ENCODE measurements at places on chromosomes 7 and 10.

- DNase-seq: no peak
Observed at GRCh38 chr7:30322271-30323005, 38.0 kb downstream of the ZNRF2 start.

DNA sequence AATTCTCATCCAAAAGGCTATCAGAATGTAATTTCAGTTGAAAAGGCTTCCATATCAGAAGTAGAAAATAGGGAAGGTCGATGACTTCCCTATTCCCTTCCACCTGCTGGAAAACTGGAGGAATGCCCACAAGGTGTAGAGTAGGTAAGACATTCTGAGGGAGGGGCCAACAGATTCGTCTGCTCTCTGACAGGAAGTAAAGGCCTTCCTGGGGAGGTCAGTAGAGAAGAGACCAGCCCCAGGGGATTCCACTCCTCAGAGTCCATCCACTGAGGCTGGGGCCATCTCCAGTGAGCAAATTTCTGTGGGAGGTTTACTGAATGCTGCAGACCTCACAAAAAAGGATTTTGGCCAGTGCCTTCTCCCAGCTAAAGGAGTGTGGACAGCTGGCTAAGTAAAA lies 19.5 kb downstream of the NPSR1 start:
- no peak for DNase-seq

GRCh38 chr10:69285699-69286098 lies 7.4 kb downstream of the HK1 start:
- no peak for DNase-seq

DNA sequence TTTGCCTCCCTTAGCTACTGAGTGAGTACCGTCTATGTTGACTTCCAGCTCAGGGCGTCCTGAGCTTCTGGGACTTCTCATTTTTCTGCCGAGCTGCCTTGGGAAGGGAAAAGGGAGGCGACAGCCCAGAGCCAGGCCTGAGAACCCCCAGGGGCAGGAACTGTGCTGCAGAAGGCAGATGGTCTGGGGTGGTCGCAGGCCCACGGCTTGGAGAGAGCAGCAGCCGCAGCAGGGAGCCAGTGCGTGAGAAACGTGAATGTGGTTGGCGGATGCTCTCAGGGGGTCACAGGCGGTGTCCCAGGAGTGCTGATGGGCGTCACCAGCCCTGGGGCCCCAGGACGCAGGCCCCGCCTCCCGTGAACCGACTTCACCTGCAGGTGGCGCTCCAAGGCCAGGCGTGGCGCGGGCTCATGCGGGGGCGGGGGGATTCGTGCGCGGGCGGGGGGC lies 9.2 kb upstream of the PWWP2B start:
- DNase-seq: peak; percentile 53

GRCh38 chr7:131346885-131347592 lies 19.4 kb downstream of the MKLN1 start:
- DNase-seq: no peak

- no peak for DNase-seq
Observed at GRCh38 chr7:151361193-151361959, 19.8 kb downstream of the NUB1 start.

- no peak for DNase-seq
Observed at GRCh38 chr10:44827431-44828006, 83.6 kb upstream of the TMEM72 start.

DNA sequence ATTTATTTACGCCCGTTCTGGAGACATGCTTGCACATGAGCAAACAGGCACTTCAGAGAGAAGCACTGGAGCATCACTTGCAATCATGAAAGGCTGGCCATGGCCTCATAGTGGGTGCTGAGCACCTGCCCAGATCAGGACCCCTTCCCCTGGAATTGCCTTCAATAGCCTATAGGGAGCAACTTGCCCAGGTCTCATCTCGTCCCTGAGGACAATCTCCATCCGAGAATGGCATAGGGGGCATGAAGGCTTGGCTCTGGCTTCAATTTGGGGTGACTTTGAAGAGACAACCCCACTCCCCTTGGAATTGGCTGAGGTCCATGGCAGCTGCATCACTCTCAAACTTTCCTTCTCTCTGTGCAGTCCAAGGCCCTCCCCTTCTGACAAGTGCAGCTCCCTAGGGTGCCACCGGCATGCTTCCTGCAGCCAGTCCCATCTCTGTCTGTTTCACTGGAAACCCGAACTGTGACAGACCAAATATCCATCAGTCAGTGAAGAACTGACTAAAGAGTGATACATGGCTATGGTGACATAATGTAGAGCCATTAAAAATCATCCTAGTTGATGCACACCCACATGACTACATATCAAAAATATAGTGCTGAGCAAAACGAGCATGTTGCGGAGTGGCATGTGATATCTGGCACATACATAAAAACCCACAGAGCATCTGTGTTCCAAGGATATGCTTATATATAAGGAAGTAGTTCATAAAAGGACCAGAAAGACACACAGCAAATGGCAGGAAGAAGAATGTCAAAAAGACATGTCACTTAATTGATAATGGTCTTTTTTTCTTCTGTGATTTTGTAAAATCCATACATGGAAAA lies 12.4 kb downstream of the GDF2 start:
- DNase-seq: no peak

DNA sequence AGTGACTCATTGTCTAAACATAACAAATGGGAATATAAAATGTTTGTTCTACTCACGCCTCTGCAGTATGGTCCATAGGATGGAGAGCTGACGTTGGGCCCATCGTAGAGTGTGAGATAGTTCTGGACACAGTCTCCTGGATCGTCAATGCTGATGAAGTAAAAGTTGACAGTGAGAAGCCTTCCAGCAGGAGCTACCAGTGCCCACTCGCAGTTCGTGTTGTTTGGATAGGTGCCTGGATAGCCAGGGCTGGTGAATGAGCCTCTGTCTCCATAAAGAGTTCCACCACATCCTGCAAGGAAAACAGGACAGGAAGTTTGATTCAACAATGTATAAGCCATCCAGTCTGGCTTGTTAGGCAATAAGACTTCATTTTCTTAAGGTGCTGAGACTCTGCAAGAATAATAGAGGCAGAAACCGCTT lies 79.6 kb downstream of the OR13A1 start:
- DNase-seq: no peak

- no peak for DNase-seq
Observed at GRCh38 chr10:71970869-71971268, 6.7 kb downstream of the CHST3 start.

DNA sequence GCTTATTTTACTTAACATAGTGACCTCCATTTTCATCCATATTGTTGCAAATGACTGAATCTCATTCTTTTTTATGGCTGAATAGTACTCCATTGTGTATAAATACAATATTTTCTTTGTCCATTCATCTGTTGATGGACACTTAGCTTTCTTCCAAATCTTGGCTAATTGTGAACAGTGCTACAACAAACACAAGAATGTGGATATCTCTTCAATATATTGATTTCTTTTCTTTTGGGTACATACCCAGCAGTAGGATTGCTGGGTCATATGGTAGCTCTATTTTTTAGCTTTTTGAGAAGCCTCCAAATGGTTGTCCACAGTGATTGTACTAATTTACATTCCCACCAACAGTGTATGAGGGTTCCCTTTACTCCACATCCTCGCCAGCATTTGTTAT lies 58.0 kb downstream of the CREB5 start:
- no peak for DNase-seq

DNA sequence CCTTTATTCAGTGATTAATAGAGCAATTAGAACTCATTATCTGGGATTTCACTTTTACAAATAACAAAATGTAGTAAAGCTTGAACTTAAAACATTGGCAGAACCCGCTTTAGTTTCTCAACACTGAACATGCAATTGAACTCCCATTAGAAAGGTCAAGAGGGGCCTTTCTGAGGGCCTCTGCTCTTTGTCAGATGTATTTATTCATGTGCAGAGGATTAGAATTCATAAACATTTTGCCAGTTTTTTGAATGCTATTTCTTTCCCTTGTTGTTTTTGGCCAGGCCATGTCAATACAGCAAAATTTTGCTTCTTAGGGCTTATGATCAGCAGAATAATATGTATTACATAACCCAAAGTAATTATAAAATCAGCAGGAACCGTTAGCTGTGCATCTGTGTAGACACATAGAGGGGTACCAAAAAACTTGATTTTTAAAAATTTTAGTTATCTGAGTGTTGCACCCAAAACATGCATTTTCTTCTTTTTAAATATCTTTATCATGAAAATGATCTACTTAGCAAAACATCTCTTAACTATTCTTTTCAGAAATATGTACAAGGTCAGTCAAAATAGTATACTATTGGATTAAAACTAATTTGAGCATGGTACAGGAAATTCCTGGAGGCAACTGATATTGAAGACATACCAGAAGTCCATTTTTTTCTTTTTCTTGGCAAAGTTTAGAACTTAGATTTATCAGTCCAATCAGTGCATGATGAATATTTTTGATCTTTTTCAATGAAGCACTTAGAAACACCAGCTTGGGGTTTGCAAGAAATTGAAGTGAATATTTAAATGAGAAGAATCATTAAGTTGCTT lies 177.5 kb downstream of the TWIST1 start:
- no peak for DNase-seq

GRCh38 chr7:151987748-151988529 lies 31.7 kb downstream of the GALNTL5 start:
- no peak for DNase-seq

Data from urothelium cell line (cell line).